ENCODE measurements at places on chromosomes 3 and 15. TPM values are rescaled to one million over a fixed set of nuclear protein-coding genes. Genes with fewer than 3 reads are reported as not detected.

- H3K27me3 ChIP-seq: no peaks in the 10 kb centered on the region
- no peaks in the 10 kb centered on the region for H3K36me3 ChIP-seq
- DNase-seq: no peak
- no peak overlapping the region for H3K27ac ChIP-seq
- no peak overlapping the region for H3K4me3 ChIP-seq
Measured at GRCh38 chr15:71251584-71252043, 136.3 kb downstream of the THSD4 start.

GRCh38 chr3:122786066-122786465 is 7.6 kb downstream of the HSPBAP1 start:
- no peak overlapping the region for H3K27ac ChIP-seq
- peaks cover 9% of the 10 kb centered on the region for H3K4me1 ChIP-seq

GRCh38 chr3:145959457-145960088 is 201.4 kb downstream of the PLOD2 start:
- H3K4me3 ChIP-seq: no peak overlapping the region
- H3K4me1 ChIP-seq: no peaks in the 10 kb centered on the region
- H3K27me3 ChIP-seq: no peaks in the 10 kb centered on the region
- H3K36me3 ChIP-seq: no peaks in the 10 kb centered on the region
- DNase-seq: no peak

GRCh38 chr3:12226031-12226430 is 62.8 kb upstream of the PPARG start:
- H3K4me1 ChIP-seq: no peaks in the 10 kb centered on the region
- peaks cover 4% of the 10 kb centered on the region for H3K36me3 ChIP-seq
- no peak overlapping the region for H3K4me3 ChIP-seq

GRCh38 chr3:62011666-62012065 is 361.7 kb downstream of the FEZF2 start:
- no peak overlapping the region for H3K27ac ChIP-seq
- no peaks in the 10 kb centered on the region for H3K27me3 ChIP-seq
- H3K4me3 ChIP-seq: no peak overlapping the region
- no peaks in the 10 kb centered on the region for H3K36me3 ChIP-seq

DNA sequence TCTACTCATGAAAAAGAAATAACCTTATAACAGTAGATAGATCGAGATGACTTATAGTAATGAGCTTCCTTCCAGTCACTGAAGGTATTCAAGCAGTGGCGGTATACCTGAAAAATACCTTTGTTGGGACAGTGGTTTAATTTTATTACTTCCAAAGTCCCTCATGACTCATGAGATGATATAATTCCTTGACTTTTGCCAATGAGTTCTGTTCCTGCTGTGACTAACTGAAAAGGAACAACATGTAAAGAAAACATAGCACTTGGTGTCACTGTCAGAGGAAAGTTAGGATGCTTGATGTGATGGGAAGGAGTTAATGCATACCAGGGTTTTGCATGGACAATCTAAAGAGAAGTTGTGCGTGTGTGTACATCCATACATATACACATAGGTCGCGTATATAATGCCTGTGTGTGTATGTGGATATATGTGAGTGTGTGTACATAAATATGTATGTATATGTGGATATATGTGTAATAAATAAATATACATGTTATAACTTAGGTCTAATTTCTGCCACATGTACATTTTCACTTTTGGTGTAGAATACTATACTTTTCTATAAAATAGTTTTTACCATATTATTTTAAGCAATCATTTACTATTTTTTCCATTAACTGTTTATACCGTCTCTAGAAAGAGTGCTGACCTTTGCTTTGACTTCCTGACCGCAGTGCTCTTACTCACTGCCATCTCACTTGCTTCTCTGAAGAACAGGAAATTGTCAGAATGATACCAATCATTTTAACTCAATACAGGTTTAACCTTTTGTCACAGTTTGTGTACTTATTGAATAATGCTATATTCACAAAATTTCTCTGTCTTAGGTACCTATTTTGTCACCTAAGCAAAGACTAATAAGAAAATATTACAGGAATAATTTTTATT is 12.6 kb upstream of the PAK2 start:
- H3K4me3 ChIP-seq: no peak overlapping the region
- no peaks in the 10 kb centered on the region for H3K27me3 ChIP-seq
- peak; percentile 22 for DNase-seq
- H3K4me1 ChIP-seq: peaks cover 31% of the 10 kb centered on the region
- peaks cover 29% of the 10 kb centered on the region for H3K36me3 ChIP-seq
- peak overlapping the region; percentile 94 for H3K27ac ChIP-seq

DNA sequence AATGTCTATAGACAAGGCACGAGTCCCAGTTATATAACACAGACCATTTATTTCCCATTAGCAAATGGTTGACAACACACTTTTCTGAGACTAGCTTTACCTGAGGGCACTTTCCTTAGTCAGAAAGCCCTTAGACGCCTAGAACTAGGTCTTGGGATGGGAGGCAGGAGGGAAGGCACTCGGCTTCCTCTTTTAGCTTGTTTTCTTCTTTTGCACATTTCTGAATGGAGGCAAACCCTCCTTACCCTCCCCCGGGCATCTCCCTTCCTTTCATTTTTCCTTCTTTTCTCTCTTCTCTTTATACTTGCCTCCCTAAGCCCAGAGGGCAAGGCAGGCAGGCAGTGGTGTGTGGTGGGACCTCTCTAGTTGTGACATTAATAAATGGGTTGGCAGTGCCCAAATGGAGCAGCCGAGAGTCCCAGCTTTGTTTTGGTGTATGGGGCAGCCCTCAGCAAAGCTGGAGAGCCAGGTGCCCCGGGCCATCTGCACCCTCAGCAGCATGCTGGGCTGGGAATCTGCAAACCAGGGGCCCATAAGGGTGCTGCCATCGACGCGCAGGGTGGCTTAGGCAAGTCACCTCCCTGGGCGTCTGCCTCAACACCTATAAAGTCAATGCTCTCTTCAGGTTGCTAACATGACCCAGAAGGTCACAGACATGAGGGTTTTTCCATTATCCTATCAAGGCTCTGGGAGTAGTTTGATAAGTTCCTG is 21.1 kb upstream of the BCL2L10 start:
- no peak overlapping the region for H3K4me3 ChIP-seq
- H3K36me3 ChIP-seq: no peaks in the 10 kb centered on the region
- H3K4me1 ChIP-seq: peaks cover 16% of the 10 kb centered on the region
- DNase-seq: no peak
- no peak overlapping the region for H3K27ac ChIP-seq

DNA sequence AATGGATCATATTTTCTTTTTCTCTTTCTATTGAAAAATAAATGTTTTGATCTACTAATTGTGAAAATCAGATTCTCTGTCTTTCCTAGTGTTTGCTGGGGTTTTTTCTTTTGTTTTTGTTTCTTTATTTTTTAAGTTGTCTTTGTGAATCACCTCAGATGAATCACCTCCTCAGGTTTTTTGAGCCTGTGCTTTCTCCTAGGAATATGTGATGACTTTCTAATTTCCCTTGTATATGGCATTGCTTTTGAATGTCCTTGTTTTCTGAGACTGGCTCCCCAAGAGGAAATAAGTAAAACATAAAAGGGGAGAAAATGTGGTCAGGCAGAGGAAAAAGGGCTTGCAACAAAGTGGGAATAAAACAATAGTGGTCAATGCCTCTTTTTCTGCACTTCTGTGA is 750.0 kb downstream of the ZPLD1 start:
- no peaks in the 10 kb centered on the region for H3K27me3 ChIP-seq
- DNase-seq: no peak
- H3K36me3 ChIP-seq: no peaks in the 10 kb centered on the region
- H3K27ac ChIP-seq: no peak overlapping the region

DNA sequence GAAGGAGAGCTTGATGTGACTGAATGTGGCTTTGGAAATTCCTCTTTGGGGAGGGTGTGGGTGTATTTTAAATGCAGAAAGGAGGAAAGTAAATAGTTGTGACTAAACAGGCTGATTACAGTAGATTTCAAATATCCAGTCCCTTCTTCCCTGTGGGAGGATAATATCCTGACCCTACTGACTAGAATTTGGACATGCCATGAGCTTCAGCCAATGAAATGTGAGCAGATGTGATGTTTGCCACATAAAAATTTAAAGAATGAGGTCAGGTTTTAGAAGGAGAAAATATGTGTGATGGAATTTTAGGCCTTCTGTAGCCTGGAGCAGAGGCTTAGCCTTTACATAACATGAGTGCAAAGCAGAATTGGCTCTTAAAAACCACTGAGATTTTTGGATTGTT is 1218.9 kb downstream of the ROBO2 start:
- no peak overlapping the region for H3K4me3 ChIP-seq
- DNase-seq: no peak
- H3K4me1 ChIP-seq: no peaks in the 10 kb centered on the region

- H3K4me3 ChIP-seq: no peak overlapping the region
- H3K4me1 ChIP-seq: peaks cover 5% of the 10 kb centered on the region
- no peak overlapping the region for H3K27ac ChIP-seq
- no peaks in the 10 kb centered on the region for H3K36me3 ChIP-seq
- no peak for DNase-seq
- H3K27me3 ChIP-seq: peaks cover 7% of the 10 kb centered on the region
Measured at GRCh38 chr3:169596126-169596525, 67.4 kb downstream of the MECOM start.

The HYKK gene
- 2.8 TPM for total RNA-seq

Measured in activated T-cell treated with anti-CD3 and anti-CD28 coated beads, Interleukin-2, amount 50 U/mL, for 72 hours (primary cell).